Activated T-helper 9 cell treated with anti-CD3 and anti-CD28 coated beads, Interleukin-2, amount 50 U/mL, for 16 hours (primary cell): ENCODE measurements at places on chromosomes 4 and X.

DNA sequence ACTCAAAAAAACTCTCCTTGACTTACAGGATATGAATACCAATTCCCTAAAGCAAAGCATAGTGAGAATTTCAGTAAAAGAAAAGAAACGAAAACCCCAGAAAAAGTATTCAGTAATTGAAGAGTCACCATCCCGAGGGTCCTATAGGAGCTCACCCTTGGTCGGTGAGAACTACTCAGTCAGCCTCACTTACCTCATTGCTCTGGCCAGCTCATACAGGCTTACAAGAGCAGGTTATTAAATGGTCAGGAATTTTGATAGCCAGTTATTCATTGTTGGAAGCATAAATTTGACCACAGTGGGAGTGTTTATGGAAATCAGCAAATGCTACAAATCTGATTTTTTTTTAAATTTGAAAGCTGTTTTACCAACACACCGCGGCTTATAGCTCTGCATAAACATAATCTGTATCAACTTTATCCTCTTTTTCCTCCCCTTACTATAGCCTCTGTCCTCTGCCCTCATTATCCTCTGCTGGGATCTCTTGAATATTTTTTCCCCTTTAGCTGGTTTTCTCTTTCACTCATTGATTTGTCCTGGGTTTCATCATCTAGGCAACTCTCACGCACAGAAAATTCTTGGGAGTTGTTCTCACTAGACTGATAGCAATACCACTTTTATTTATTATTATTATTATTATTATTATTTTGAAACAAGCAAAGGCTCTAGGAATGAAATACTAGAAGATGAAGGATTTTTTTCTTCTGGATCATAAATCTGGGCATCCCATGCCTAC lies 11.0 kb upstream of the CXCL2 start:
- no peak for DNase-seq

DNA sequence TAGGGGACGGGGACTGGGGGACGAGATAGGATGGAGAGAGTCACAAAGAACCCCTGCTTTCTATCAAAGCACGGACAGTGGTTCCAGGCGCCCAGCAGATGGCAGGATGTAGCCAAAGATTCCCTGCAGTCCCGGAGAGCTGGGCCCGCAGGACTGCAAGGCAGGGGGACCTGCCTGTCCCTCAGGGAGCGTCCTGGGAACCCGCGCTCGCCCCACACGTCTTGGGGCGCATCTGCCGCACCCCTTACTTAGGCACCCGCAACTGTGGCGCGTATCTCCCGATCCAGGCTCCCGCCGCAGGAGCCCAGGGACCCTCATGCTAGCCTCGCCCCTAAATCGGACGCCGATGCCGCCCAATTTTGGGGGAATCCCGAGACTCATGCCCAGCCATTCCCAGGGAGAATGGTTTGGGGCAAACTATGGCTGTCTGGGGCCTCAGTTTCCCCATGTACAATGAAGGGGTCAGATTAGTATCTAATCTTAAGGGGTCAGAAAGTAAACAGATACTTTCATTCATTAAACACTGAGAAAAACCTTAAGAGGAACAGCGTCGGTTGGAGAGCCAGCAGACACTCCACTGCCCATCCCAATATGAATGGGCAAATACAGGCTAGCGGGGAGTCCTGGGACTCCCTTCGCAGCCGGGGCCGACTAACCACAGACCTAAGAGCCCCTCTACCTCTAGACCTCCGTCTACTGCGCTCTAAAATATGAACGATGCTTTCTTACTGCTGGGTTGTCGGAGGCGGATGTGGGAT lies 581 bp upstream of the STK32B start:
- no peak for DNase-seq

- no peak for DNase-seq
Observed at GRCh38 chr4:87531621-87532020, 2.4 kb upstream of the SPARCL1 start.

- no peak for DNase-seq
Observed at GRCh38 chrX:118178450-118178849, 61.8 kb upstream of the KLHL13 start.

DNA sequence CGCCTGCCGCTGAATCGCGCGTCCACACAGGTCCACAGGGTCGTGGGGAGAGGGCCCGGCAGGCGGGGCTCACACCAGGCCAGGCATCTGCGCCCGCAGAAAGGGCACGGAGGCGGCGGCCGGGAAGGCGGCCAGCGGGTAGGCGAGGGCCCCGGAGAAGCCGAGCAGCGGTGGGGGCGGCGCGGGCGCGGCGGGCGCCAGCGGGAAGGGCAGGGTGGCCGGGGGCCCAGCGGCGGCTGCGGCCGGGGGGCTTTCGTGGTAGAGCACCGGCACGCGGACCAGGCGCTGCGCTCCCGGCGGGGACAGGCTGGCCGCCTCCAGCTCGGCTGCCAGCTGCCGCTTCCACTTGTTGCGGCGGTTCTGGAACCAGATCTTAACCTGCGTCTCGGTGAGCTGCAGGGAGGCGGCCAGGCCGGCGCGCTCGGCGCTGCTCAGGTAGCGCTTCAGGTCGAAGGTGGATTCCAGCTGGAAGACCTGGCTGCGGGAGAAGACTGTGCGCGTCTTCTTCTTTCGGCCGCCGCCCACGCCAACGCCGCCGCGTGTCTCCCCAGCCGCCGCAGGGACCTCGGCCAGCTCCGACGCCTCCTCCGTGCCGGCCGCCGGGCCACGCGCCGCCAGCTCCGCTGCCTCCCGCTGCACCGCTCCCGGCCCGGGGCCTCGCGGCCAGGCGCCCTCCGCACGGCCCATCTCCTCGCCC lies 3.9 kb downstream of the HMX1 start:
- no peak for DNase-seq

GRCh38 chr4:141705747-141706377 lies 69.5 kb downstream of the IL15 start:
- DNase-seq, result no peak

DNA sequence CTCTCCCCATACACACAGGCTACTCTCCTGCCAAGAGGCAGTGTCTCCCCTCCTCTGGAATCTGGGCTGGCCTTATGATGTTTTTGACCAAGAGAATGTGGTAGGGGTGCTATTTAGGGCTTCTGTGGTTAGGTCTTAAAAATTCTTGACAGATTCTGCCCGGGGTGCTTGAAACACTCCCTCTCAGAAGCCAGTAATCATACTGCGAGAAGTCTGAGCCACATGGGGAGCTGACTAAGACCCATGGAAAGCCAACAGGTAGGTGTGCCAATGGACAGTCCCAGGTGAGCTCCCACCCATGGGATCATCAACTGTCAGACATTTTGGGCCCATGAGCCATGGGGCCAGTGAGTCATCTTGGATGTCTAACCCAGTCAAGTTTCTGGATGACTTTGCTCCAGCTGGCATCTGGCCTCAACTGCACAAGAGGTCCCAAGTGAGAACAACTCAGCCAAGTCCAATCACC lies 315.7 kb downstream of the FBXW7 start:
- DNase-seq, result no peak

DNA sequence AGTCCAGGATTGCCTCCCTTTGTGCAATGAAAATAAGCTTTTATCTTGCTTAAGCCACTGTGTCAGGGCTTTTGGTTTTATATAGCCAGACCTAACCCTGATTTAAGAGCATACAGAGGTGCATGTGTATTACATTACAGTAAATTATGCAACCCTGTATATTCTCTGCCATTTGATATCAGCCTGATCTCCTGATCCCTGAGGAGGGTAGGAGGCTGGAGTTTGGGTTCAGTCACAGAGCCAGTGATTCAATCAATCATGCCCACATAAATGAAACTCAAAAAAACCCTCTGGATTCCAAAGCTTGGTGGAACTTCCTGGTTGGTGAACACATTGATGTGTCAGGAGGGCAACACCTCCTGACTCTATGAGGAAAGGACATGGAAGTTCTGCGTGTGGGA lies 7.3 kb upstream of the KLHL8 start:
- no peak for DNase-seq

DNA sequence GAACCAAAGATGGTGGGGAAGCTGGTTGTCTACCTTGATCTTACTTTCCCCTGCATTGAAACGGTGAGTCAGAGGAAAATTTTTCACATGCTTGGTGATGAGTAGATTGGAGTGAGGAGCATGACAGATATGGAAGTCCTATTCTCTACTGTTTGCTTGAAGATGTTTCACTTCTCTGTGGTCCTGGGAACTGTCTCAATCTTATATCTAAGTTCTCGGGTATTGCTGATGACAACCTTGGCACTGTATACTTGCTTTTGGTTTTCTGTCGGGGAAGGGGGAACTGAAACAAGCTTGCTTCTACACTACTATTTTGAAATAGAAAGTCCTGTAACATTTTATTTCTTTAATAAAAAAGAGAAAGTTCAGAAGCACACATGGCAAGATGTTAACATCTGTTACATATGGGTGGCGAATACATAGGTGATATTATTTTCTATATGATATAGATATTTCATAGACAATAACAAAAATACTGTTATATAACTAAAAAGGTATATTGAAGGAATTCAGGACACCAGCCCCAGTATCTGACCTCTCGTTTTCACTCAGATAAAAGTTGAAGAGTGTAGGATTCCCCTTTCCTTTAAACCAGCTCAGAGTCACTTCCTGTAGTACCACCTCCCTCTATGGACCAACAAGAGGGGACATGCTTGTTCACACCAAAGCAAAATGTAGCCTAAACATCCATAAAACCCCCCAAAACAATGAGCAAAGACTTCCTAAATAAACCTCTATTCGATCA lies 88.8 kb downstream of the FMR1NB start:
- no peak for DNase-seq

GRCh38 chr4:74953647-74954046 lies 20.7 kb downstream of the PARM1 start:
- no peak for DNase-seq

GRCh38 chr4:73707269-73707875 lies 33.0 kb upstream of the CXCL8 start:
- no peak for DNase-seq

GRCh38 chr4:80188801-80189458 lies 8.4 kb upstream of the PRDM8 start:
- no peak for DNase-seq

DNA sequence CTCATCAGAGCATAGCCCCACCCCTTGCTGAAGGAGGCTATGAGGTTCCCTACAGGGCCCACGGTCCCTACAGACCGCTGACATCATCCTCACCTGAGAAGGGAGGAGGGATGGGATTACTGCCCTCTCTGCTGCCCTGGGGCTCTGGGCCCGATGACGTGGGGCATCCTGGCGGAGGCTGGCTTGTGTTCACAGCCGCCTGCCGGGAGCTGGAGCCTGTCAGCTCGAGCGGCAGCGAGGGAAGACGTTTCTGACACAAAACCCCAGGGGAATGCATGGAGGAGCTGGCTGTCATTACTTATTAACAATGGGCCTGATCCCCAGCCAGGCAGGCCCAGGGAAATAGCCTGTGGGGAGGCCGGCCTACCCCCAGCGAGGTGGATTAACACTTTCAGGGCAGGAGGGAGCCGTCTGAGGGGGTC lies 106.6 kb upstream of the ATP6AP2 start:
- DNase-seq, result no peak

GRCh38 chr4:15366721-15367120 lies 61.1 kb upstream of the C1QTNF7 start:
- no peak for DNase-seq

DNA sequence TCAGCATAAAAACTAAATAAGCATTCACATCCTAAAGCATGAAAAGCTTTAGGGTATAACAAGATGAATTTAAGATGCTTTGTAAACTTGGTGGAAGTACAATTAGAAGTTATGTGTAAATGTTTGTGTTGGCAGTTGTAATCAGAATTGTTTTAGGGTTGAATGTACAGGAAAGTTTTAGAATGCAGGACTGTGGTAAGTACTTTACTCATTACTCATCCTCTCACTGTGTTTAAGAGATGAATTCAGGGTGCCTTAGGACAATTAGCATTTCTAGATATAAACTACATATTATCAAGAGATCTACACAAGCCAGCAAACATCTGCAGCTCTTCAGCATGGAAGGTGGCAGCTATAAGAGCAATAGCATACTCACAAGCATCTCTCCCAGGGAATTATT lies 77.5 kb upstream of the ELOVL6 start:
- no peak for DNase-seq

DNA sequence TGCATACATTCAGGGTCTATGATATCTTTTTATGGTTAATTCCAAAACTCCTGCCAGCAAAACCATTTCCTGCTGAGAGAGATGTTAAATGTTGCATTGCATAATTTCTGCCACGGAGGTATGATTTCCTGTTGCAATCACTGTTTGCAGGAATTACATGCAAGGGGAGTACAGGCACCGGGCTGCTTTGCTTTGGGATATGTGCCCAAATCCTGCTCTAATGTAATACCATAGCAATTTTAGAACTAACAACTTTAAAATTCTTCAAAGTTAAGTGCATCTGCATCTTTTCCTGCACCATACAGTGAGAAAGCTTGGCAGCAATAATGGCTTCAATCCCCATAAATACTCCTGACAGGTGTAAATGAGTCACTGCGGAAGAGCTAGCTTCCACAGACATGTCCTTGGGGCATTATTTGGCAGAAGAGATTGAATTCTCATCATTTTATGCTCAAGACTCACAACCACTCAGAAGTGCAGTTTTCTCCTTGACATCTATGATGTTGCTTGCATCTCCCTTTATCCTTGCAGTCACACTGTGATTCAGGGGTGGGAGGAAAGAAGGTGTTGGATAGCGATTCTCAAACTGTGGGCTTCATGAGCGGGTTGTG lies 29.6 kb downstream of the TRIM2 start:
- no peak for DNase-seq

- no peak for DNase-seq
Observed at GRCh38 chr4:130074096-130074495, 978.1 kb downstream of the C4orf33 start.

DNA sequence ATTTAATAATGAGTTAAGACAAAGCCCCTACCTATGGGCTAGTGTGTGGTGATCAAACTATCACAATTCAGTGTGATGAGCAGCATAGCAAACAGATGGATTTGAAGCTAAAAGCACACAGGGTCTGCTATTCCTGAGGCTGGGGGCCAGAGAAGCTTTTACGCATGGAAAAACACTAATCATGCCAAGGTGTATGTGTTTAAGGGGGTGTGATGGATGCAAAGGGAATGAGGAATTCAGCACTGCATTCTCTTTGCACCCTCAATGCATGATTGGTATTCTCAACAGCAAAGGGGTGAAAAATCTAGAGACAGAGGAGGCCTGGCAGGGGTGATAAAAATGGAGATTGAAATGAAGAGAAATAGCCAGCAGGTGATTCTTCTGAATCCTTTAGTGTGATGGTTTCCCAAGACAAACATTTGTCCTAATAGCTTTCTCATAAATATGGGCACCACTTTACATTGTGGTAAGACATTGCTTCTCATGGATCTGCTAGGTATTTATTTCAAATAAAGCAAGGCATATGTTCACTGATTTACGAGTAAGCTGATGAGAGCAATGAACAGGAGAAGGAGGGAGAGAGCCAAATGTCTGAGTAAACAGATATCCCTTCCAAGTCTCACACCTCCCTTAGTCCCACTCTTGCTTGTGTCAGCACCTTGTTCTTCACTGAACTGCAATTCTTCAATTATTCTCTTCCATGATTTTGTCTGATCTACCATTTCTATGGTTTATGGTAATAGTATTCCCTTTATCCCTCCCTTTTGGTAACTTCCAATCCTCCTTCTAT lies 15.7 kb downstream of the C1QTNF7 start:
- no peak for DNase-seq

- DNase-seq, result no peak
Observed at GRCh38 chrX:100072336-100072735, 337.7 kb downstream of the PCDH19 start.
